ENCODE measurements at places on chromosomes 11 and 22.
A peak's percentile ranks its signal among the peaks of the same experiment; 100 is the strongest.

GRCh38 chr11:32451808-32452207, 16.5 kb upstream of the WT1 start:
- DNase-seq, result no peak

GRCh38 chr22:45319324-45319685, 9.6 kb downstream of the FAM118A start:
- DNase-seq, result no peak

GRCh38 chr11:68261749-68262543, 9.8 kb downstream of the C11orf24 start:
- no peak for DNase-seq

- DNase-seq, result no peak
These were observed 19.4 kb upstream of the LMO1 start for GRCh38 chr11:8283100-8283464.

DNA sequence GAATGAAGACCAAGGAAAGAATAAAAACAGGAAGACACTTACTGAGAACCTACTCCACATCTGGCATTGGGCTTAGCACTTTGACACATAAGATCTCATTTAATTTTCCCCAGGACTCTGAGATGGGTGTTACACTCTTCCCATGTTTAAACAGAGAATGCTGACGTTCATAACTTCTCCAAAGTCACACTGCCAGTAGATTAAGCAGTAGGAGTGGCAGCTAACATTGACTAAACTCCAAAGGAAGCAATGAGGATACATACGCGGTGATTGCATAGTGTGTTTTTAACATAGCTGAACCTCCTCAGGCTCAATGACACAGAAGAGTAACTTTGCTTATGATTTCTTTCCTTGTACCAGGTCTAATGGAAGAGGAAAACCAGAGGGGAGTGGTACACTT, 14.5 kb upstream of the OR10V1 start:
- DNase-seq, result no peak

DNA sequence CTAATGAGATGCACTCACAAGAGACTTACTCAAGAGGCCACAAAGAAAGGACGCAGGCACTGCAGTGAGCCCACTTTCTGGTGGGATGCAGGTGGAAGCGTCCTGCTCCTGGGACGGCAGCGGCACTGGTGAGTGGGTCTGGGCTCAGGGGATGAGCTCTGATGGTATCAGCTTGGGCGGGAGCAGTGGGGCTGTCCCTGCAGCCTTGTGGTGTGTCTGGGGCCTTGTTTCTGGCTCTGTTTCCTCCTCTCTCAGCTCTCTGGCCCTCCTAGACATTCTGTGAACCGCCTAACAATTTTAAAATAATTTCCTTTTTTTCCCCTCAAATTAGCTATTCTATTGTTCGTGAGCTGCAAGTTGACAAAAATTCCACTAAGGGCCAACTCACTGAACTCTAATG, 8.8 kb upstream of the ST14 start:
- no peak for DNase-seq

DNA sequence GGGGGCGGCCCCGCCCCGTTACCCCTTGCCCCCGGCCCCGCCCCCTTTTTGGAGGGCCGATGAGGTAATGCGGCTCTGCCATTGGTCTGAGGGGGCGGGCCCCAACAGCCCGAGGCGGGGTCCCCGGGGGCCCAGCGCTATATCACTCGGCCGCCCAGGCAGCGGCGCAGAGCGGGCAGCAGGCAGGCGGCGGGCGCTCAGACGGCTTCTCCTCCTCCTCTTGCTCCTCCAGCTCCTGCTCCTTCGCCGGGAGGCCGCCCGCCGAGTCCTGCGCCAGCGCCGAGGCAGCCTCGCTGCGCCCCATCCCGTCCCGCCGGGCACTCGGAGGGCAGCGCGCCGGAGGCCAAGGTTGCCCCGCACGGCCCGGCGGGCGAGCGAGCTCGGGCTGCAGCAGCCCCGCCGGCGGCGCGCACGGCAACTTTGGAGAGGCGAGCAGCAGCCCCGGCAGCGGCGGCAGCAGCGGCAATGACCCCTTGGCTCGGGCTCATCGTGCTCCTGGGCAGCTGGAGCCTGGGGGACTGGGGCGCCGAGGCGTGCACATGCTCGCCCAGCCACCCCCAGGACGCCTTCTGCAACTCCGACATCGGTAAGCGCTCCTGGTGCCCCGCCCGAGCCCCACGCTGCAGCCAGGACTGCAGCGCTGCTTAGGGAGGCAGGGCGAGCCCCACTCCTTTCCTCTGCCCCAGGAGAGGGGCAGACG, at the start of gene TIMP3:
TIMP3 (plus strand) TSS at position 169 of the 700 bp plus-strand sequence; CDS start at position 466, 297 bp downstream.
- DNase-seq, result peak; percentile 35

Data from stimulated activated CD4-positive, alpha-beta T cell treated with anti-CD3 and anti-CD28 coated beads, Interleukin-2, amount 100 ng/mL, for 24 hours (primary cell).